ENCODE measurements at places on chromosomes 3 and 15.

GRCh38 chr15:89419370-89419984 lies 76.9 kb downstream of the RHCG start:
- DNase-seq: no peak

DNA sequence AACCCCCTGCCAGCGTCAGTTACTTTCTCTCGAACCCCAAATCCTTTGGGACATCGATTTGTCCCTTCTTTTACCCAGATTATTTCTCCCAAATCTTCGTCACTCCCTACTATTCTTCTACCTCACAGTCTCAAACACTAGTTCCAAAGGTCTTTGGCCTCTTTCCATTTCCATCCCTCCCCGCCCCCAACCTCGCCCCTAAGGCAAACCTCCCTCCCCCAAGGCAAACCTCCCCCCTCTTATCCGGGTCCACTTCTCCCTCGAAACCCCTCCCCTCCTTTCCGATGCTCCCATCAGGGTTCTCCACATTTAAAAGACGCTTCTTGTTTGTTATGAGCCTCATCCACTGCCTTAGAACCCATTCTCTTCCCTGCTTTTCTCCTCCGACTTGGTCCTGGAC lies 583 bp downstream of the EAF1 start:
- DNase-seq: no peak

DNA sequence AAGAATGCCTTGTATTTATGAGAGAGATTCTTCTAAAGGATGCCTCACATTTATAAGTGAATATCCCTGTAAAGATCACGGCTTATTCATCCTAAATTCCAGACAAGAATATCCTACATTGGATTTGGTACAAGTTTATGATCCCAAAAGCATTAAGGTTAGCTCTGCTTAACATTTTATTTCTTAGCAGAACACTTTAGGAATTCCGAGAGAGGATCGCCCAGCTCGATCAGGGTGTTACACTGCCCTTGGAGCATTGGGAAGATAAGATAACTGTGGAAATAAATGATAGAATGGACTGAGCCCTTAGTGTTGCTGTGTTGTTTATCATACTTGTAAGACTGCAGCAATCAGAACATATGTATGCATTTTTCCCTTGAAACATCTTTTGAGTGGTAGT lies 223.0 kb upstream of the CDIN1 start:
- DNase-seq: no peak

GRCh38 chr3:102304550-102304949 lies 130.3 kb upstream of the ZPLD1 start:
- no peak for DNase-seq

DNA sequence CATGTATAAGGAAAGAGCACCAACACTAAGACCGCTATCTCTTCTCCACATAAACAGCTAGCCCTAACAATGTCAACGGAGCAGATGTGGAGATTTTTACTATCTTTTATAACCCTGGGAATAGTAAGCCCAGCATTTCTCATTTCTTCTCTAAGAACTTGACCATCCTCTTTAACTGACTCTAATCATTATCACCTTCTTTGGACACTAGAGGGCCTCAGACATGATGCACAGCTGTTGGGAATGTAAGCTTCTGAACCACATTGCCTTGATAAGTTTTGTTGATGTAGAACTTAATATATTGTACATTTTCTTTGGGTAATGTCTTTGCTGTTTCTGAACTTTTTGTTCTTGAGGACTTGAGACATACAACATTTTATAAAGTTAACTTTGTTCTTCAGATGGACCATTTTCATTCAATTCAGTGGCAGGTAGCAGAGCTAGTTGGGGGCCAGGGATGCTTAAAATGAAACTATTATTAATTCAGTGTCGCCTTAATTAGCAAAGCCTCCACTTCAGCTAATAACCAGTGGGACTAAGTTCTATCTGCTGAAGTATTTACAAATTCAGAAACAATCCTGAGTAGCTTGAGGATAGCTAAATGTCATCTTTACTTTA lies 9.6 kb upstream of the TAGLN3 start:
- DNase-seq: no peak
